ENCODE measurements at places on chromosomes 3 and 15. TPM values are rescaled to one million over a fixed set of nuclear protein-coding genes. Genes with fewer than 3 reads are reported as not detected.

- DNase-seq: no peak
These were observed 153.4 kb downstream of the GABRG3 start for GRCh38 chr15:27124287-27124871.

DNA sequence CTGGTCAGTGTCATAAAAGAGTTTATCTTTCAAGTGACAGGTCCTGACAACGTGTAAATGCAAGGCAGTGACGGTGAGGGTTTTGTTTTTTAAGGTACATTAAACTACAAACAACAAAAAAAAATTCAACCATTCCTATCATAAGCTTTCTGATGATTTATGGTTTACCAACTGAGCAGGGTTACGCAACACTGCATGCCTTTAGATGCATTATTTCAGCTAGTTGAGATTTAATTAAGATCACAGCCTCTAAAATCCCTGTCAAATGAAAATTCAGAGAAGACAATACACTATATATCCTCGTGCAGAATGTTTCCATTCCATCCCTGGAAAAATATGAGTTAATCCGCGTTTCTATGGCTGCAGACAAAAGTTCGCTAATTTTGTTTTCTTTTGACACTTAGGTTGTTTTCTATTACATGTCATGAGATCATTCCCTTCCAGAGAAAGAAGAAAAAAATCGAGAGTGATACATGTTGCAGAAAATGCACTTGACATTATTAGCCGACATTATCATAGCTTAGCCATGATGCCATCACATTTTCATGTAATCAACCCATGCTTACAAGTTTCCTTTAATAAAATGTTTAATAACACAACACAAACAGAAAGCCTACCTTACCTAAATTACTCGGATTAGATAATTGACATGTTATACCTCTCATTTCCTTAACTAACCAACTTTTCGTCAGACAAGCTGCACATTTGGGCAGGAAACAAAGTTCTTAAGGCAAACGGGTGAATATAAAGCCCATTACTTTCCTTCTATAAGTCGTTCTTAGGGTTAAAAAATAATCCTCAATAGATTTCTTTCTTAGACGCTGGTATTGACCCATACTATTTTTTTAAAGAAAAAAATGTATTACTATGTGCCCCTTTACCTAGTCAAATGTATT, 521.2 kb downstream of the FOXP1 start:
- no peak for DNase-seq

DNA sequence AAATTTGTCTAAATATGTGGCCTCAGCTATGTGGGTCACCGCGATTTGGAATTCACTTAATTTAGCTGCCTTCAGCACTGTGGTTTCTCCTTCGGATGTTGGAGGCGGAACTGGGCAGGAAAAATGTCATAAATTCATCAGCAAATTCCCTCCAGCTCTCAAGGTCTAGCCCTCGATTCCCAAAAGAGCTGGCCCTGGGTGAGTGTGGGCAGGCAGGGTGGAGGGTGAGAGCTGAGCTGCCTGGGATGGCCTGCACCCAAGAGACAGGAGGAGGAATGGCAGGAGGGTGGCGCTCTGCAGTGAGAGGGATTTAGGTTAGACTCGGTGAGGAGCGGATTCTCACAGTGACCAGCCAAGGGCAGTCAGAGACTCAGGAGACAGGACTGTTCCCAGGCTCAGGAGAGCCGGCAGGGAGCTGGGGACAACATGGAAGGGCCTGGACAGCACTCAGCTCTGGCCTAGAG, 57.1 kb downstream of the FEM1B start:
- DNase-seq: no peak

Gene PIERCE2
- total RNA-seq: 1.2 TPM

Gene RRP9
- 23.4 TPM for total RNA-seq

Gene FOXB1
- total RNA-seq: 2.2 TPM

Gene FETUB
- total RNA-seq: not detected

All from PC-9 (cell line).